ENCODE measurements at places on chromosomes 13 and 19.

GRCh38 chr19:20558011-20558410 lies 7.6 kb downstream of the ZNF737 start:
- DNase-seq = no peak

DNA sequence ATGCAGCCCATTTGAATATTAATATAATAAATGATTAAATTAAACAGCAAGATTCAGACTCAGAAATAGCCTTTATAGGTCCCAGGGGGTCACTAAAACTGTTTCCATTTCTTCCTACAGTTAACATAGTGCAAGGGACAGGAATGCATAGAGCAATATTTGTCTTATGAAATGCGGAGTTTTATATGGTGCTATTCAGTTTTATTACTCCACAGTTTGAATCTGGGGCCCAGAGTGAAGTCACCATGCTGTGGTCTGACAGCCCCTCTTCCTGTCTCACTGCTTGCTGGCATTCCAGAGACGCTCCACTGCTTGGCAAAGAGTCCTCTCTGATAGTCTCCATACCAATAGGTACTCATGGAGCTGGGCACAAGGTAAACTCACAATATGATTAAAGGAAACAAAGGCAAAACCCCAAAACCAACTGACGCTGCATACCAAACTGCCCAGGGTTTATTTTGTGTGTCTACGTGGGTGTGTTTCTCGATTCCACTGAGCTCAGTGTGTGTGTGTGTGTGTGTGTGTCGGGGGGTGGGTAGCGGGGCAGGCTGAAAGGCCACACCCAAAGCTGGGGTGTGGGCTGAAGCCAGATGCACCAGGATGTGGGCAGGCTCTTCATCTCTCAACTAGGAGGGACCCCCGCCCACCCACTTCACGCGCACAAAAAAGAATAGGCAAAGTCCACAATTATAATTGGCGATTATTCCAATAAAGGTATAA lies 277.9 kb downstream of the TSHZ3 start:
- no peak for DNase-seq

GRCh38 chr19:24069905-24070657 lies 16.9 kb upstream of the ZNF254 start:
- peak; percentile 40 for DNase-seq

DNA sequence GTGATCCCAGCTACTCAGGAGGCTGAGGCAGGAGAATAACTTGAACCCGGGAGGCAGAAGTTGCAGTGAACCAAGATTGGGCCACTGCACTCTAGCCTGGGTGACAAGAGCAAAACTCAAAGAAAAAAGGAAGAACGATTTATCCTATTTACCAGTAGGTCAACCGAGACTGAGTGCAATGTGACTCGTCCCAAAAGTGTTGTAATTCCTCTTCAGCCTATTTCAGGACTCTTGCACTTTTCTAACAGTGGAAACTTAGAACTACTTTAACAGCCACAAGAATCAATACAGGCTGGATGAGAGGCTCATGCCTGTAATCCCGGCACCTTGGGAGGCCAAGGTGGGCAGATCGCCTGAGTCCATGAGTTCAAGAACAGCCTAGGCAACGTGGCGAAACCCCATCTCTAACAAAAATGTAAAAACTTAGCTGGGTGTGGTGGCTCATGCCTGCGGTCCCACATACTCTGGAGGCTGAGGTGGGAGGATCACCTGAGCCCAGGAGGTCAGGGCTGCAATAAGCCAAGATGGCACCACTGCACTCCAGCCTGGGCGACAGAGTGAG lies 4.3 kb upstream of the NR1H2 start:
- DNase-seq = no peak

DNA sequence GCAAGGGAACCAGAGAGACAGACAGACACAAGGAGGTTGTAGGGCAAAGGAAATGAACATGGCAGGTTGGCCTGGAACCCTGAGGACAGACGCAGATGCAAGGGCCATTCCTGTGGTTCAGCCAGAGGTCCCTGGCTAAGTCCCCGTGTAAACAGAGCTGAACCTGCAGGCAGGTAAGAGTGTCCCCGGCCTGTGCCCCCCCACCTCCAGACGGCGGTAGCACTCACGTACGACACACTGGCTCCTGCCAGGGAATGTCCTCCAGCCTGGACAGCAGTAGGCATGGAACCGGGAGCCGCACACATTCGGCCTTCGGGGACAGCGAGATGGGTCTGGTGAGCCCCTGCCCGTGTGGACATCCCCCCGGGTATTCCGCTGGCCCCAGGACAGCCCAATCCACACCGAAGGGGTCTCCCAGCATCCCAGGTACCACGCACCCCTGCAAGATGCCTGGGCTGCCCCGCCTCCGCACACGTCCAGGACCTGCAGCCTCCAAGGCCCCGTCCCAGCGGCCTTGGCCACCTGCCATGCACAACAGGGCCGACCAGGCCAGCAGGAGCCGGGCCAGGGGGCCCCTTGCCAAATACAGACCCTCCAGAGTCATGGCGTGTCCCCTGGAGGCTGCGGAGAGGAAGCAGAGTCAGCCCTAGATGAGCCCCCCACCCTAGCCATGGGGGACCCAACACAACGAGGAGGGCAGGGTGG lies 2.4 kb downstream of the FBN3 start:
- DNase-seq = no peak

GRCh38 chr13:43567608-43568007 lies 219.2 kb downstream of the ENOX1 start:
- peak; percentile 17 for DNase-seq

DNA sequence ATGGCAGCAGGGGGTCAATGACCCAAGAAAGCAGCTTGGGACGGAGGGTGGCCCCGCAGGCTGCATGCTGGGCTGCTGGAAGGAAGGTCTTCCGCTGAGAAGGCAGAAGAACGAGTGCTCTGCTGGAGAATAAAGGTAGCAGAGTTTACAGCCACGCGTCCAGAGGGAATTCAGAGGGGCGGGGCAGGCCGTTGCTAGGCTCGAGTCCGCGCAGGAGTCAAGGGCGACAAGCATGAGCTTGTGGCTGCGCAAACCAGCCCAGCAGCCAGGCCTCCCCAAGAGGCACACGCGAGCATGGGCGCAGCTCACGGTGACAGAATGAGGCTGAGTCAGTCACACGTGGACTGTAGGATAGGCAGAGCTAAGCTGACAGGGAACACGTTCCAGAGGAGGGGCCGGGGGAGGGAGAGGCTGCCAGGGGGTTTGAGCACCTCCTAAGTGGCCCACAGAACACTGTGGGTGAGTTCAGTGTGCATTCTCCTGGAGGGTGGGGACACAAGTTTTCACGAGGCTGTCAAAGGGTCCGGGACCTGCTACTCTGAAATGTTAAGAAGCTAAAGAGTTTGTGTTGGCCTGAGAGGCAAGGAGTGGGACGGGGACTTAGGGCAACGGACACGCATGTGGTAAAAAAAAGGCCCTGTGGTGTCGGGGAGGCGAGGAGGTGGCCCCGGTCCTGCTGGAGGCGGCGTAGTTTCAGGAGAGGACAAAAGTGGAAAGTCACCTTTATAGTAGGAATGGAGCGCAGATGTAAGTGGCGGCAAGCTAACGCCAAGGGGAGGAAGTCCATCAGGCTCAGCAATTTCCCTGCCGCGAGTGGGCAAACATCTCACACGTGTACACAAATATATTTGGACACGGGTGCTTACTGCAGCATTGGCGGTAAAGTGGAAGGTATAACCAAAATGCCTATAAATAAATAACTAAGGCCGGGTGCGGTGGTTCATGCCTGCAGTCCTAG lies 17.7 kb downstream of the RFX2 start:
- peak; percentile 87 for DNase-seq

DNA sequence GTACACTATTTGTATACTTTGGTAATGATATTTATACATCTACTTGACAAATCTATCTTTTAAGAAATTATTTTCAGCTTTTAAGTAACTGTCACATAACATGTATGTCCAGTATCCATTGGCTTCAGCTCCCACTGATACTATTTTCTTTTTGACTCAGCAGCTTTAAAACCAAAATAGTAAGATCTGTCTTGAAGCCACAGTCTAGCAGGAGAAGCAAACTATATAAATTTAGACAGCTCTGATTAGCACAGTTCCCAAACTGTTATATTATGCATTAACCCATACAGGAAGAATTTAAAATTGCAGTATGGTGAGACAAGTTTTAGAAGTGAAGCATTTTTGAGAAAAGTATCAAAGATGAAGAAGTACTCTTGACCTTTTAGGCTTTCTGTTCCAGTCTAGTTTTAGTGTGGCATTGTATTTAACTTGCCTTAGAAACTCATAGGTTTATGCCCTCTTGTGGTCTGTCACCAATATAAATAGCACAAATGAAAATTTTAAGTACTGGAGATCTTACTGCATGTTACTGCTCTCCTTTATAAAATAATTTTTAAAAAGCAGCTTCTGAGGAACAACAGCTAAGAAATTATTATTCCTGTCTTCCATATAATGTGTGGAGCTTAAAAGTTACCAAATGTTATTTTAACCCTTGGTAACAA lies 24.7 kb downstream of the URI1 start:
- DNase-seq = peak; percentile 36

GRCh38 chr19:18519962-18520847 lies 1.7 kb downstream of the ELL start:
- DNase-seq = peak; percentile 83

DNA sequence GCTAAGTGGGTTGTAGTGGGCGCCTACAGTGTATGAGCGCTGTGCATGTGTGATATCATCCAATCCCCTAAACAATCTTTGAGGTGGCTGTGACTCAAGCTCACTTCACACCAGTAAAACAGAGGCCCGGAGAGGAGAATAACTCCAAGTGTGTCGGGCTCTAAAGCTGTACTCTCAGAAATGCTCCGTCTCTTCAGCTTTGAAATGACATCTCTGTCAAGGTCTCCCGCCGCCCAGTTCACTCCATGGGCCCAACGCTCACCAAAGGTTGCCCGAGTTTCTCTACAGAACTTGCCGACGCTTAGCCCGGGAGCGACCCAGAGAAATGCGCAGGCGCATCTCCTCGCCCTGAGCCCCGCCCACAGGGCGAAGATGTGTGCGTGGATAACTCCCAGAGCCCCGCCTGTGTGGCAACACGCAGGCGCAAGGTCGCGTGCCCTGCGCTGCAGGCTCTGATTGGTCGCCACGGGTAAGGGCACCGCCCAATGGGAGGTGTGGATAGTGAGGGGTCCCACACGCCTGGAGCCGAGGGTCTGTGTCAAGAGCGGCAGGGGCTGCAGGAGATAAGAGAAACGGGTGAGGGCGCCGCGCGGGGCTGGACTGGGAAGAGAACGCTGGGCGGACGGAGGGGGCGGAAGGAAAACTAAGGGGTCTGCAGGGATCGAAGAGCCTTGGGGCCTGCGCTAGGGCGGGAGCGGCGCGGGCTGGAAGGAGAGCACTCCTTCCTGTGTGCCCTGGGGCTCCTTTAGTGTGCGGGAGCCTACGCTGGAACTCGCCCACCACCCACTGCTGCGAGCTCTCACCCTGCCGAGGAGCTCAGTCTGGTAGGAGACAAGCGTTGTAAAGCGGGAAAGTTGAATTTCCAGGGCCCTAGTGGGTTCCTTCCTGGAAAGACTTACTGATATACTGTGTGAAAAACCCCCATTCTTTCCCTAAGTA lies at the start of gene ZNF526:
Gene ZNF526, plus strand, starts transcription at position 501 of the 939 bp plus-strand sequence. CDS start 4,092 bp downstream, outside the sequence.
- peak; percentile 96 for DNase-seq

DNA sequence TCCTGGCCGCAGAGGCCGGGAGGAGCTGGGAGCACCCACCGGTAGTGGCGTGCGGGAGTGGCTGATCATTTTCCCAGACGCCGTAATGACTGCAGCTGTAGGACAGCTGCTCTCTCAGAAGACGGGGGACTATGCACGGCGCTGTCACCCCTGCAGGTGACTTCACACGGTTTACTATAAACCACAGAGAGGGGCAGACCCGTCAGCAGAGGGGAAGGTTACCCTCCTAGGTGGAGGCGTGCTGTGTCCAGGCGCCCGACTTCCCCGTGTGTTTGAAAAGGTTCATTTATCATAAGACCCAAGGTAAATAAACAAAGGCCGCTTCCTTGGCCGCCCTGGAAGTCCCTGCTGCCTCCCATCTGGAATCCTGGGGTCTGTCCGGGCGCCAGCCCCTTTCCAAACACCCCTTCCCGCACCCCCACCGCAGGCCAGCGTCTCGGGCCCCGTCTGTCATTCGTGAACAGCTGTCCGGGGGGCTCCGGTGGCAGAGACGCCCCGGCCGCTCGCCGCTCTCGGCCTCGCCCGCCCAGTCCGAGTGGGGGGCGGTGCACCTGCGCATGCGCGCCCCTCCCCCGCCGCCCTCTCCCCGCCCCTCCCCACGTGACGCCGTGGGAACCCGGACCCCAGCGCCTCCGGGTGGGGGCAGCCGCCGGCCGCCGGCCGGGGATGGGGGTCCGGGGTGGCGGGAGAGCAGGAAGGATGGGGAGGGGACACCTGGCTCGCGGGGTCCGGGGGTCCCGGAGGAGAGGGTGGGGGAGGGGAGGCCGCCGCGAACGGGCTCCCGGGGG lies 915 bp downstream of the SHC2 start:
- peak; percentile 29 for DNase-seq

GRCh38 chr13:37690361-37690760 lies 91.8 kb upstream of the POSTN start:
- no peak for DNase-seq

GRCh38 chr13:78659732-78660494 lies 958 bp upstream of the OBI1 start:
- DNase-seq = peak; percentile 29

GRCh38 chr19:5631567-5632240 lies 8.8 kb downstream of the SAFB start:
- DNase-seq = no peak

- peak; percentile 11 for DNase-seq
Measured at GRCh38 chr13:34738254-34738992, 203.6 kb upstream of the NBEA start.

- no peak for DNase-seq
Measured at GRCh38 chr13:100800283-100800875, 125.8 kb upstream of the TMTC4 start.

DNA sequence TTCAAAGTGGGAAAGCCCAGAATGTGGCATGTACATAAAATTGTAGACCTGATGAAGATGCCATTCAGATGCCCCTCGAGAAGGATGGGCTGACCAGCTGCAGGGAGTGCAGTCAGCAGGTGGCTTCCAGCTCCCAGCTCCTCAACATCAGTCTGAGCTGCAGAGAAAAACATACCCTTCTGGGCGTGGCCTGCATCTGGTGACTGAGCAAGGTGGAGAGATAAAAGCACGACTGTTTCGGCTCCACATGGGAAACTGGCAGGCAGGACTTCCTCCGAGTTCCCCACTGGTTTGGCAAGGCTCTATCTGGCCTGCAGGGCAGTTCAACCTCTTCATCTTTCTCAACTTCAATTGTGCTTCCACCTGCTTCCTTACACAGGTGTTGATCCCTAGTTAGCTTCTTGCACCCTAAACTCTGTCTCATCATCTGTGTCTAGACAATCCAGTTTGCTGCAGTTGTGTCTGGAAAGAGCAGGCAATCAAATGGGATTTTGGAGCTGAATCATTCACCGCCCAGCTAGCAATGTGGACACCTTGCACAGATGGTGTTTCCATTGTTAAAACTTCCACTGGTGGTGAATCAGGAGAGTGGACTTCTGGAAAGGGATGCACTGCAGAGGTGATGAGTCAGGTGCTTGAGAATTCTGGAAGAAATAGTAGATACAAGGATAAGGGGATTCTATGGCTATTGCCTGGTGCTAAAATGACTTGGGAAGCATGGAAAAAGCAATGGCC lies 56.8 kb downstream of the POLR1D start:
- peak; percentile 16 for DNase-seq

GRCh38 chr13:89923052-89923451 lies 1424.4 kb upstream of the MIR17HG start:
- DNase-seq = no peak
